Activated T-cell treated with anti-CD3 and anti-CD28 coated beads, Interleukin-2, amount 50 U/mL, for 72 hours (primary cell): ENCODE measurements at places on chromosomes 1 and 21.

- DNase-seq = no peak
These were observed 43.7 kb downstream of the TRIM11 start for GRCh38 chr1:228362884-228363450.

GRCh38 chr1:245791410-245792312 lies 636.9 kb downstream of the KIF26B start:
- DNase-seq = no peak

GRCh38 chr1:85343612-85344255 lies 67.3 kb upstream of the BCL10 start:
- DNase-seq = no peak

- DNase-seq = no peak
These were observed 93.6 kb downstream of the ZNF281 start for GRCh38 chr1:200316148-200316803.

DNA sequence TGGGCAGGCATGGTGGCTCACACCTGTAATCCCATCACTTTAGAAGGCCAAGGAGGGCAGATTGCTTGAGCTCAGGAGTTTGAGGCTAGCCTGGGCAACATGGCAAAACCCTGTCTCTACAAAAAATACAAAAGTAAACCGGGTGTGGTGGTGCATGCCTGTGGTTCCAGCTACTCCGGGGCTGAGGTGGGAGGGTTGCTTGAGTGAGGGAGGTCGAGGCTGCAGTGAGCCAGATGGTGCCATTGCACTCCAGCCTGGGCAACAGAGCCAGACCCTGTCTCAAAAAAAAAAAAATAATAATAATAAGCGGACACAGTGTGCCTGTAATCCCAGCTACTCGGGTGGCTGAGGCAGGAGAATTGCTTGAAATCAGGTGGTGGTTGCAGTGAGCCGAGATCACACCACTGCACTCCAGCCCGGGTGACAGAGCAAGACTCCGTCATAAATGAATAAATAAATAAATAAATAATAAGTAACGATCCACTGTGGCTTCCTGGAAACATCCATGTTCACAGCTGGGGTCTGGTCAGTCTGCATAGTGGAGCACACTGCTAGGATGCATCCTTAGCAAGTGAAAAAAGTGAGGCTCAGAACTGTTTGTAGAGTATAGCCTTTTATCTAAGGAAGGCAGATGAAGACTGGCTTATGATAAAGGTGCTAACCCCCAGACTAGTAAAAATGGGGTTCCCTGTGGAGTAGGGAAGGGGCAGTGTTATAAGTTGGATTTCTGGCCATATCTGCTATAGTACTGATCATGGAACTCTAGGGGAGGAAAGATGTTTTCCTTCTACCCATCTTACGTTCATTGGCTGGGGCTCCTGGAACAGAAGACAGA lies 15.7 kb downstream of the PKNOX1 start:
- no peak for DNase-seq

GRCh38 chr1:59282951-59283350 lies 13.9 kb upstream of the FGGY start:
- no peak for DNase-seq

DNA sequence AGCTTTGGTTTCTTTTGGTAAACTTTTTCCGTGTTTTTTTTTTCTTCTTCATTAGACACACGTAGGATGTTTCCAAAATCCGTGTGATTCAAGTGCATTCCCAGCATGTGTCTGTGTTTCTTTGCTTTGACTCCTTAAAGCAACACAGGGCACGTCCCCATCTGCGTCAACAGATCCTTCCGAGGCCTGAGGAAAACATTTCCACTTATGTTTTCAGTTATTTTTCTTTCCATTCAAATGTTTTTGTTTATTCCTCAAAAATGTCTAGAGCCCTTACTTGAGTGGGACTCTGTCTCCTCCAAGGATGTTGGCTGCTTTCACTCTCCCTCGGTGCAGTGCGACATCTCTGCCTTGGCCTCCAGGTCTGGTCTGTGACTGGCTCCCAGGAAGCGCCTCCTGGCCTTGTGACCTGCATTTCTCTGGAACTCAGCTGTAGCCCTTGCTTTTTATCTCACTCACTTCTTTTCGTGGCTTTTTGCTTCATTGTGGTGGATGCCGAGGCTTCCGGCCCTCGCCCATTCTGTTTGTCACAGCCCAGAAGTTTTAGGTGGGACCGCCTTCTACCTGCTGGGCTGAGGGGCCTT lies 31.3 kb upstream of the SLC19A1 start:
- no peak for DNase-seq

DNA sequence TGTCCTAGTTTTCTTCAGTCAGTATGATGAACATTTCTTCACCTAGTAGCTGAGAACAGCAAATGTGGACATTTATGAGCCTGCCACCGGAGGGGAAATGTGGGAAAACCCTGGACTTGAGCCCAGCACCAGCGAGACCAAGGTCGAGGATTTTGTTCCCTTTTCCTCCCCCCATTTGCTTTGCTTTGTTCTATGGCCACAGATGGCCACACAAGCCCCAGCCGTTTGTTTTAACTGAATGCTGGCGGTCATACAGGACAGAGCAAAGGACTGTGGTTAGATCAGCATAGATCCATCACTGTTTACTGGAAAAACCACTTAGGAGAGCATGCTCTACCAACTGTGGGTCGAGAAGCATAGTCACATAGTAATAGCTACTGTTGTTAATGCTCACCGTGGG lies 20.9 kb downstream of the SH2D2A start:
- DNase-seq = no peak

- no peak for DNase-seq
These were observed 5.3 kb upstream of the GNPAT start for GRCh38 chr1:231235526-231236207.

- DNase-seq = no peak
These were observed 2.0 kb downstream of the PTPRF start for GRCh38 chr1:43532716-43533115.

DNA sequence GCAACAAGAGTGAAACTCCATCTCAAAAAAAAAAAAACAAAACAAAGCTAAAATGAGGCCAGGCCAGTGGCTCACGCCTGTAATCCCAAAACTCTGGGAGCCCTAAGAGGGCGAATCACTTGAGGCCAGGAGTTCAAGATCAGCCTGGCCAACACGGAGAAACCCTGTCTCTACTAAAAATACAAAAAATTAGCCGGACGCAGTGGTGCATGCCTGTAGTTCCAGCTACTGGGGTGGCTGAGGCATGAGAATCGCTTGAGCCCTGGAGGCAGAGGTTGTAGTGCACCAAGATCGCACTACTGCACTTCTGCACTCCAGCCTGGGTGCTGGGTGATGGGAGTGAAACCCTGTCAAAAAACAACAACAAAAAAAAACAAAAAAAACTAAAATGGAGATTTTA lies 191.2 kb upstream of the SGIP1 start:
- no peak for DNase-seq

DNA sequence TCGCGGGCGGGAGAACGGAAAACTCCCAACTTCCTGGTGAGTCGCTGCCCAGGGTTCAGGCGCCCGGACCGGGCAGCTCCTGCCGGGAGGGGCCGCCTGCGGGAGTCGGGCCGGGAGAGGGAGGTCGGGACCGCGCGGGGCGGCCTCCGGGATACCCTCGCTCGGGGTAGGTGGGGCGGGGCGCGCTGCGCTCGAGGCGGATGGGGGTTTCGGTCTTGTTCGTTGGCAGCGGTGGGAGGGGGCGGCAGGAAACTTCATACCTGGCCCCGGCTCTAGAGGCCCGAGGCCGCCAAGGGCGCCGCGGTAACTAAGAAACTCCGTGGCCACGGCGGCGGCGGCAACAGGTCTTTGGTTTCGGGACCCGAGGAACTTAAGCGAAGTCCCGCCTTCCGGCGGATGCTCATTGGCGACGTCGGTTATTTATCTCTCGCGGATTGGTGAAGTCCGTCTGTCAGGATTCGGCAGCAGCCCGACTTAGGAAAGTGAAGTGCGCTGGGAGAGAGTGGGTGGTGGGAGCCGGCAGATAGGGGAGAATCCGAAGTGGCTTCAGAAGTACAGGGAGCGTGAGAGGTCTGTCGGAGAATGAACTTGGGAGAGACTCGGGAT lies 546 bp downstream of the NEK7 start:
- peak; percentile 88 for DNase-seq

GRCh38 chr21:40186045-40186444 lies 318.8 kb downstream of the PCP4 start:
- no peak for DNase-seq
